ENCODE measurements at places on chromosomes 3 and 15.
A peak's percentile ranks its signal among the peaks of the same experiment; 100 is the strongest.

DNA sequence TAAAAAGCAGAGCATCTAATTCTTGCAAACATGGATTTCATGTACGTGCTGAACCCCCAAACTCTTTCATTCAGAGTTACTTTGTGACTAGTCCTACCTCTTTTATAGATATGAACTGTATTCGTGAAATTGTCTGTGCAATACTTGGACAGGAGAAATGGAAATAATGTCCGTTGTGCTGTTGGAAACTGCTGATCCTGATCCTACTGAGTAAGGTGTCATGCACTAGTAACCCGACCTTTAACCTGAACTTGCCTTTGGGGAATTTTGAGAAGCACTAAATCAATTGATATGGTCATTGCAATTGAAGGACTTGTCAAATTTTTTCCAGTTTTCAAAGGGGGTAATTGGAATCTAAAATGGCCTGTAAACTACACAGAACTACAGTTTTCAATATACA lies 856.4 kb downstream of the ROBO1 start:
- no peak for DNase-seq

GRCh38 chr15:100898152-100898490 lies 18.5 kb downstream of the ALDH1A3 start:
- DNase-seq: no peak

DNA sequence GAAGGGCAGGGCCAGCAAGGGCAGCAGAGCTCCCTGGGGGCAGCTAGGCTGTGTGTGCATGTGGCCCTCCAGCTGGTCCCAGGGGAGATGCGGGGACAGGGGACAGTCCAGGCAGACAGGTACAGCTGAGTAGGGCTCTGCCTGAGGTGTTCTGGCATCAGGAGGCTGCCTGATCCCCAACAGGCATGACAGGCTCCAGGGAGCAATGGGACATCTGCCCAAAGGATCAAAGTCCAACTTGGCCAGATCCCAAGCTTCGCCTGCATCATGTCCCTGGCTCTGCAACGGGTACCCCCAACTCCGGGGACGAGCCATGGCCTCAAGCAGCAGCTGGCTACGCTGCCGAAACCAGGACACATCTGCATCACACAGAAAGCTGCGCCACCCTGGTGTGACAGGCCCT lies 21.8 kb downstream of the ATRIP start:
- DNase-seq: no peak

- peak; percentile 5 for DNase-seq
These were observed 31.4 kb downstream of the NPTN start for GRCh38 chr15:73601451-73602445.

DNA sequence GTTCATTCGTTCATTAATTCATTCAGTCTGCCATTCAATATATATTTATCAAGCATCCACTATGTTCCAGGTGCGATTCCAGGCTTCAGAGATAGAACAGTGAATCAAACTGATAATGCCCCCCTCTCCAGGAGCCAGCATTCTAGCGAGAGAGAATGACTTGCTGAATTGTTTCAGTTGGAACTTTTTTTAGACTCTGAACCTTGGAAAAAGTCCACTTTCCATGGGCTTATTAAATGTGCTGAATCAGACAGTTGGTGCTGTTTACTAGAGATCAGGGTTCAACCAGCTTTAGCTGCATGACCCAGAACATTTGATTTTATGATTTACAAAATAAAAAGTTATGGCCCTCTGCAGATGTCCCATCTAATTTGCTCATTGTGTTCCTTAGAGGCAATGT lies 213.2 kb downstream of the THSD4 start:
- no peak for DNase-seq

DNA sequence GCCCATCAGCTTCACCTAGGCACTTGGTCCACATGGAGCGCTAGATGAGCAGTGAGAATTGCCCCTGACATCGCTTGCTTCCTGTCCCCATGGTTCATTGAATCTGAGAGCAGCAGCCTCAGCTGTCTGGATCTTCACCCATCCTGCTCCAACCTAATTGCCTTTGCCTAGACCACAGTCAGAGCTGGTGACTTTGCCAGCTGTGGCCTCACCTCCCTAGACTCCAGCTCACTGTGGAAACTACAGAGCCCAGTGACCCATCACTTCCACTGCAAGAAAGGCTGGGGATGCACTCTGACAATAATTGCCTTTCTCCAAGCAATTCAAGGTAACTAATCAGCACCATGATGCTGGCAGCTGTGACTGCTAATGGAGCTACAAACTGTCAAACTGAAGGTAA lies 30.6 kb upstream of the SLC6A1 start:
- DNase-seq: no peak

GRCh38 chr3:49928481-49929017 lies 1.1 kb downstream of the MON1A start:
- DNase-seq: no peak

DNA sequence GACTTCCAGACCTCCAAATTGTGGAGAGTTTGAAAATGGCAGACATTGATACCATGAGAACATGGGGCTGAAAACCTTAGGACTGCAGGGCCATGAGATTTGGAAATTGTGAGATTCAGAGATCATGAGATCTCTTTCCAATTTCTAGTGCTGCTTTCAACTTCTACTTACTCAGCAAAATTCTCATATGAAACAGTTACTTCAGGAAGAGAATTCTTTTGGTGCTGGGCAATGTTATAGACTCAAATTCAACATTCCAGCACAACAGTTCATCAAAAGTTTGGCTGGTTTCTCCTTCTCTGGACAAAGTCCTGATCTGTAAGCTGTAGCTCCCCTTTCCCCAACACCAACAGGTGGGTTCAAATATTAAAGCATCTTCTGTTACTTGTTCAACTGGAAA lies 506.9 kb upstream of the NECTIN3 start:
- no peak for DNase-seq

- no peak for DNase-seq
These were observed 32.4 kb upstream of the NMNAT3 start for GRCh38 chr3:139710212-139710611.

DNA sequence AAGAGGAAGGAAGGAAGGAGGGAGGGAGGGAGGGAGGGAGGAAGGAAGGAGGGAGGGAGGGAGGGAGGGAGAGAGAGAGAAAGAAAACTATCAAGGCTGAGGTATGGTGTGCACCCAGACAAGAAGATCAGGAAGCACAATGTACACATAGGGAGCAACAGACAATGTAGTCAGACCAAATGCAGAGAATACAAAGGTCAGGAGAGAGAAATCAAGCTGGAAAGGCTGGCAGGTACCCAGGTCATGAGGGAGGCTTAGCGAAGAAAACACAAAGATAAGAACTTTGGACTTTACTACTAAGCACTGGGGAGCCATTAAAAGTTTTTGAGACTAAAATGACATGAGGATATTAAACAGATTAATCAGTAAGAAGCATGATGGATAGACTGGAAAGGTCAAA lies 176.0 kb upstream of the TMCO5A start:
- no peak for DNase-seq

- no peak for DNase-seq
These were observed 3.5 kb downstream of the SLITRK3 start for GRCh38 chr3:165192610-165193192.

- DNase-seq: no peak
These were observed 10.3 kb downstream of the SEC13 start for GRCh38 chr3:10310578-10310977.

- no peak for DNase-seq
These were observed 81.1 kb downstream of the CCK start for GRCh38 chr3:42184651-42185443.

- DNase-seq: no peak
These were observed 1.9 kb upstream of the SLC27A2 start for GRCh38 chr15:50180091-50180490.

DNA sequence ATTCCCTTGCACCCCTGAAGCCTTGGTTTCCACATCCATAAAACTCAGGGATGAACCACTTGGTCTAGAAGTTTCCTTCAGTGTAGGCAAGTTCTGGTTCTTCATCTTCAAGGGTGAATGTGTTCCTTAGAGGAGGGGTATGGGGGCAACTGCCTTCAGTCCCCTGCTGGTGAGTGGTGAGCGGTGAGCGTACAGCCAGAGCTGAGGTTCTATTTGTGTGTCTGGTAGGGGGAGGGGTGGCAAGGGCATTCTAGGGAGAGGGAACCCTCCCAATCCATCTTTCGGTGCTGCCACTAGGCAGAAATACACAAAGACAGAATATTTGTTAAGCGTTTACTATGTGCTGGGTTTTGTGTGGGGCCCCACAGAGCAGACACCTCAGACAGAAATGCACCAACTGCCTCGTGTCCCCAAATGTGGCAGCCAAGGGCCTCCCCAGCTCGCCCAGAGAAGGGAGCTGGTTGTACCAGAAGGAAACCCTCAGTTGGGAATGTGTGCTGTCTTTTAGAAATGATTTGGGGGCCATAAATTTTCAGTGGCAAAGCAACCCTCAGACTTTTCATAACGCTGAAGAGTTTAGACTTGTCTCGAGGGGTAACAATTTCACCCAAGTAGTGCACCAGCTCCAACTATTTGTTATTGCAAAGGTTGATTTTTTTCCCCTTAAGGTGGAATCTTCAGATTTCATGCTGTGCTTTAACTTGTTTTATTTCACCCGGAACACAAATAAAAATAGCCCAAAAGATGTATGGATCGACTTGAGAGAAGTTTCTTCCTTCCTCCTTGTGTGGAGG lies 137.6 kb downstream of the FBLN2 start:
- DNase-seq: no peak

DNA sequence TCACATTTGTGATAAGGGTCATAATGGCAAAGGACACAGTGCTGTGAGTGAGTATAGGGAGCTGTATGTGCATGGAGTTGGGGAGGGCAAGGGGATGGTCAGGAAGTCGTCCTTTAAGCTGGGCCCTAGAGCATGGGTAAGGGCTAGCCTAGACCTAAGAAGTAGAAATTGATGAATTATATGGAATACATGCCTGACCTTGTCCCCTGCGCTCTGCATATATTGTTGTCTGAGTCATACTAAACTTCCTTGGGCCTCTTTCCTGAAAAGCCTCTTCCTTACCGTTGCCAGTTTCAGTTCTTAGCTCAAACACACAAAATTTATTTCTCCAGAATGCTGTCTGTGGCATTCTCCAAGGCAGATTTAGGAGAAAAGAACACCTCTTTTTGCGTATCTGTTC lies 4.6 kb downstream of the SNRK start:
- DNase-seq: no peak

DNA sequence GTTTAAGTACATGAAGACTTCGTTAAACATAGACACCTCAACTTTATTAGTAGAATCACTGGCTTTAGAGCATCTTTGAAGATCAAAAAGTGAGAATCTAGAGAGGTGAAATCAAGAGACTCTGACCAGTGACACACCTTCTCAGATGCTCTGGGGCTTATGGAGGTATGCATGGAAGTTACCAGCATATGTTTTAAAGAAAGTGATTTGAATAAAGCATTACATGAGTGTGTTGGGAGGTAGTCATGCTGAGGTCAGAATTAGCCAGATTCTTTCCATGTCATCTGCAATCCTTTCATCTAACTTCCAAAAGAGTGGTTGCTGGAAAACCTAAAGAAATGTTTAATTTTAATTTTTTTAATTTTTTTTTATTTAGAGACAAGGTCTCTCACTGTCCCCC lies 658.0 kb upstream of the GOLIM4 start:
- no peak for DNase-seq

DNA sequence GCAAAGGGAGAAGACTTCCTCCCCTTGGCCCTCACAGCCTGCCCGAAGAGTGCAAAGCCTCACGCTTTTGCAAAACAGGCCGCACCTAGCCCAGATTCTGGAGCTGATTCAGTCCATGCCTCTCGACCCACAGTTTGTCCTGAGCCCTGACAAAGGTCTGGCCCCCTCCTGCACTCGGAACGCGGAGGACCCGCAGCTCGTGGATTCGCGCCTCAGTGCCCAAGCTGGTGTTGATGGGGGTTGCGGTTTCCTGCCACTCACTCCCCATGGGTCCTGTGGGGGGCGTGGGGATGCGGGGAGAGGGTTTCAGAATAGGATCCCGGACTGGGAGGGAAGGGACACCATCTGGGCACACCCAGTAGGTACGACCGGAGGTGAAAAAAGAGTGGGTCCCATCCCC lies 594 bp upstream of the CRABP1 start:
- DNase-seq: no peak

DNA sequence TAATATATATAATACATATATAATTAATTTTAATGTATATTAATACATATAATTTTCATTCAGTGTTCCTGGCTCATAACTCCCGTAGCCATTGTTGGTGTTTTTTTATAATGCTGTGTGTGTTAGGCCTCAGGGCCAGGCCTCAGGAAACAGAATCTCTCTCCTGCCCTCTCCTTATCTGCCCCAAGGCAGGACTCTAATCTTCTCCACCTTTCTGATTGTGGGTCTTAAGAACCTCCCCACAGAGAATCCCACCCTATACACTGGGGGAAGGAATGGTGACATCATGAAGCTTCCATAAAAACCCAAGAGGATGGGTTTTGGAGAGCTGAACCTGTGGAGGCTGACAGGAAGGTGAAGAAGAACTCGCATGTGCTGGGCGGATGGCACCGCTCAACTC lies 4.0 kb upstream of the FMN1 start:
- no peak for DNase-seq

DNA sequence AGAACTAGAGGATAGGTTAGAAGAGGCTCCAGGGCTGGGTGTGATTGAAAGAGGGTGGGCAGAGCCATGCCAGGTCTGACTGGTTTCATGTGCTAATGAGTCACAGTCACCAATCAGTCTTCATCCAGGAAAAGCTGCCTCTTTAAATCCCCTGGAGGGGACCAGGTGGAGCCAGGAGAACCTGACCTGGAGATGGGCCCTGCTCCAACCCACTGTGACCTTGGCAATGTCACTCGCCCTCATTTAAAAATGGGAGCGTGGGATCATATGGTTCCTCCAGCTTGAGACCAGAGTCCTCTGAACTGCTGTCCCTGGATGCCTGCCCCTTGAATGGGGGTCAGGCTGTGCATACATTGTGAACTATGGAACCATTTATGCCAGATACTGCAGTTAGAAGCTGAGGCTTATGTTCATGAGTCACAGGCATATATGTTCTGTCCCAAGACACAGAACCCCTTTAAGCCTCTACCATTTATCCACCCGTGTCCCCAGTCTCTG lies 23.0 kb downstream of the HES1 start:
- no peak for DNase-seq

DNA sequence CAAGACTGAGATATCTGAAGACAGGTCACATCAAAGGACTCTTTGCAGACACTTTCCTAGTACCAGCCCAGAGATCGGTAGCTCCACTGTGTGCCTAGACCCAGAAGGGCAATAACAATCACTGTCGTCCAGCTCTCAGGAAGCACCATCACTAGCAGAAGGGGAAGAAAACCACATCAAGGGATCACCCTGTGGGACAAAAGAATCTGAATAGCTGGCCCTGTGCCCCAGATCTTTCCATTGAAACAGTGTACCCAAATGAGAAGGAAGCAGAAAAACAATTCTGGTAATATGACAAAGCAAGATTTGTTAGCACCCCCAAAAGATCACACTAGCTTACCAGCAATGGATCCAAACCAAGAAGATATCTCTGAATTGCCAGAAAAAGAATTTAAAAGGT lies 404.4 kb upstream of the NECTIN3 start:
- DNase-seq: no peak

GRCh38 chr3:131370935-131371687 lies 10.5 kb upstream of the NUDT16 start:
- DNase-seq: no peak

GRCh38 chr3:43181202-43181821 lies 75.4 kb upstream of the POMGNT2 start:
- no peak for DNase-seq

GRCh38 chr3:14415501-14415900 lies 13.1 kb downstream of the SLC6A6 start:
- no peak for DNase-seq

- DNase-seq: no peak
These were observed 65.8 kb downstream of the DTWD1 start for GRCh38 chr15:49686599-49686998.

GRCh38 chr3:192194085-192194484 lies 533.3 kb downstream of the FGF12 start:
- no peak for DNase-seq
